ENCODE measurements at places on chromosomes 2 and 18. TPM values are rescaled to one million over a fixed set of nuclear protein-coding genes. Genes with fewer than 3 reads are reported as not detected.

DNA sequence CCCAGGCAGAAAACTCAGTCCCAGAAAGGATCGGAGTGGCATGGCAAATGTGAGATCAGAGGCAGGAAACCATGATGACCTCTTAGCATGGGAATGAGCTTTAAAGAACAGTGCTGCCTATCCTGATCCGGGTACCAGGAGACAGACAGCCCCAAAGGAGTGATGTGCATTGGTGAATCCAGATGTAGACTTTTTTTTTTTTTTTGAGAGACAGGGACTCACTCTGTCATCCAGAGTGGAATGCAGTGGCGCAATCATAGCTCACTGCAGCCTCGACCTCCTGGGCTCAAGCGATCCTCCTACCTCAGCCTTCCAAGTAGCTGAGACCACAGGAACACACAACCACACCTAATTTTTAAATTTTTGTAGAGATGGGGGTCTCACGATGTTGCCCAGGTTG, 122.7 kb downstream of the VAPA start:
- no peak overlapping the region for H3K27ac ChIP-seq
- no peak overlapping the region for H3K4me3 ChIP-seq
- no peak for DNase-seq
- peaks cover 6% of the 10 kb centered on the region for H3K27me3 ChIP-seq
- no peaks in the 10 kb centered on the region for H3K36me3 ChIP-seq
- peaks cover 6% of the 10 kb centered on the region for H3K4me1 ChIP-seq

DNA sequence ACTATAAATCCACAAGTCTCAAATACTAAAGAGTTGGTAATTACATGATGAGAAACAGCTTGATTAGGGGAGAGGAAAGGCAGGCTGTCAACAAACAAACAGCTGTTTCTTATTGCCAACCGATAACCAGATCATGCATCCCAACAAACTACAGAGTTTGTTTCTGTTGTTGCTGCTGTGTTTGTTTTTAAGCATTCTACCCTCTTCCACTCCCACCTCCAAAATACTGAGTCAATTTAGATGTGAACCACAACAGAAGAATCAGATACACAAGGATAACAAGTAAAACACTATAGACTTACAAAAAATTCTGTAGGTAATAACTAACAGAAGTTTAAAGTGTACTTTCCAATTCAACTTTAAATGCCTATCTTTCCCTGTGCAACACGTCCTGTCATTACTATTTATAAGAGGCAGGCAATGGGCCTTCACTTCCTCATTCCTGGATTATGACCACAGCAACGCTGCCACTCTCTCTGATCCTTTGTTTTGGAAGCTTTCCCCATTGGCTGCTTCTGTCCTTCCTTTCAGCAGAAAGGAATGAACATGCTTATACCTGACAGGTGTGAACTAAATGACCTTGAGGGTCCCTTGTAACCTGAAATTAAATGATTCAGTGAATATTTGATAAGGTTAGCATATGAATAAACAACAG, 152.0 kb downstream of the SRBD1 start:
- peaks cover 5% of the 10 kb centered on the region for H3K36me3 ChIP-seq
- H3K4me3 ChIP-seq = no peak overlapping the region
- no peak overlapping the region for H3K27ac ChIP-seq
- H3K4me1 ChIP-seq = no peaks in the 10 kb centered on the region
- no peaks in the 10 kb centered on the region for H3K27me3 ChIP-seq

ITPRIPL1 gene
- 43.5 TPM for total RNA-seq

NEB gene
- 0.40 TPM for total RNA-seq

GRCh38 chr2:56021579-56021978, 98.0 kb upstream of the EFEMP1 start:
- H3K27ac ChIP-seq = no peak overlapping the region
- no peak for DNase-seq
- H3K27me3 ChIP-seq = no peaks in the 10 kb centered on the region
- no peak overlapping the region for H3K4me3 ChIP-seq
- H3K36me3 ChIP-seq = no peaks in the 10 kb centered on the region
- no peaks in the 10 kb centered on the region for H3K4me1 ChIP-seq

GRCh38 chr2:113219889-113220641, 46.3 kb downstream of the PSD4 start:
- no peak for DNase-seq
- H3K27me3 ChIP-seq = peaks cover 5% of the 10 kb centered on the region
- no peak overlapping the region for H3K27ac ChIP-seq
- peaks cover 33% of the 10 kb centered on the region for H3K4me1 ChIP-seq
- H3K4me3 ChIP-seq = no peak overlapping the region

- H3K27ac ChIP-seq = no peak overlapping the region
- H3K36me3 ChIP-seq = no peaks in the 10 kb centered on the region
- H3K4me3 ChIP-seq = no peak overlapping the region
- peaks cover 2% of the 10 kb centered on the region for H3K4me1 ChIP-seq
- no peak for DNase-seq
Measured at GRCh38 chr18:621291-622043, 24.7 kb downstream of the CLUL1 start.

SLC38A11 gene
- not detected for total RNA-seq

DNA sequence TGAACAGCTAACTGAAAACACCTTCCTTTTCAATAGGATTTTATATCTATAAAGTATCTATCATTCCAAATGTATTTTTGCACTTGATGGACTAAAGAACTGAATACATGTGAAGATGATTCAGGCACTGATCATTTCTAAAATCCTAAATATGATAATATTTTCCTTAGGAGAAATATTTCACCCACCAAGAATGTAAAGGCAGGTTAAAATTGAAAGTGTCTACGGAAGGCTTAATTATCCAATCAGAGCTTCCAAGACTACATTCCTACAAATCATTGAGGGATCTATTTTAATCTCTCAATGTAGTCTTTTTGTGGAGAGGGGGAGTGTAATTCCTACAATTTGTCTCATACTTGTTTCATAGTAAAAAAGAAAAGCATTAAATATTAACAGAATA, 3.6 kb downstream of the GALNT3 start:
- no peak for DNase-seq
- peaks cover 6% of the 10 kb centered on the region for H3K36me3 ChIP-seq
- no peak overlapping the region for H3K4me3 ChIP-seq
- no peak overlapping the region for H3K27ac ChIP-seq

DNA sequence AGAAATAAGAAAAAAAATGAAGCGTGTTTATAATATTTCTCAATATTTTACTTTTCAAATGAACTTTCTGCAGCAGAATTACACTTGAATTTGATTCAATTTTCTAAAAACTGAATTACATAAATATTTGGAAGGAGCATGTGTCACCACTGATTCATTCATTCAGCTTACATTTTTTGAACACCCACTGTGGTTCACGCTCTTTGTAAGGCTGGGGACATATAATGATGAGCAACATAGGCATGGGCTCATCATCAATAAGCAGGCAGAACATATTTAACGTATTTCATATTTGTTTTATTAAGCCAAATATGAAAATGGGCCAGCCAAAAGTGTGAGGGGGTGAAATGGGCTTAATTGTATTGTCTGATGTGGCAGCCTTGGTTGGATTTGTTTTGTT, 209.1 kb downstream of the CTNNA2 start:
- no peak overlapping the region for H3K4me3 ChIP-seq
- DNase-seq = no peak
- H3K4me1 ChIP-seq = no peaks in the 10 kb centered on the region
- H3K27me3 ChIP-seq = no peaks in the 10 kb centered on the region
